ENCODE measurements at places on chromosomes 13 and 19.

GRCh38 chr13:92802776-92803175 lies 423.8 kb upstream of the GPC6 start:
- no peak for DNase-seq

- no peak for DNase-seq
Measured at GRCh38 chr19:953445-954271, 27.8 kb downstream of the ARID3A start.

DNA sequence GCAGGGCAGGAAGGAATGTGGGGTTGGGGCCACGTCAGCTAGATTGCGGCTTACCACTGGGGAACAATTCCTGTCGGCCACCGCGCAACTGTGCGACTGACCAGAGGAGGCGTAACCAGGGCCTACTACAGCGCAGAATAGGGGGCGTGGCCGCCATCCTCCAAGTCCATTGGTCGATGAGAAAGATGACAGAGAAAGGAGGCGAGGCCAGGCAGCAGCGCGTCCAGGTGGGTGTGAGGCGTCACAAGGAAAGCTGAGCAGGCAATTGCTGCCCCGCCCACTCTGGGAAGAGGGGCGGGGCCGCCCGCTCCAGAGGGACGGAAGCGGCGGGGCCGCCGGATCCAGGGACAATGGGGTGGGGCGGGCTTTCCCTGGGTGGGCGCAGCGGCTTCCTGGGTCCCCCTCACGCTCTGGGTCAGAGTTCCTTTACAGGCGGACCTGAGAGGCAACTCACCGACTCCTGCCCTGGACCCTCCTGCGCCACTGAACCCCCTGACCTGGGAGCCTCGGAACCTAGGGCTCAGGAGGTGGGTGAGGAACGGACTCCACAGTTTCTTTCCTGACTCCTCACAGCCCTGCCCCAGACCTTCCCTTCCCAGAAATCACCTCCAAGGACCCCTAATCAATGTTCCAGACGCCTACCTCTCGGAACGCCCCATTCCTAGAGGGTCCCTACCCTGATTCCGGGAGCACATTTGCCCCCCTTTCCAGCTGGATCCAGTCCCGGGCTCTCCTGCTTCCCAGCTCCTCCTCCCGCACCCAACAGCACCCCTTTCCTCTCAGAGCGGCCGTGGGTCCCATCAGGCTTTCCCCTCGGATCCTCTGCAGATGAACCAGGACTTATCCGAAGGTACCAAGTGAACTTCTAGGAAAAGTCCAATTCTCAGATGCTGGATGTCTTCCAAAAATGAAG lies 101.5 kb upstream of the ZNF492 start:
- DNase-seq, result no peak

- DNase-seq, result no peak
Measured at GRCh38 chr19:37983153-37983552, 76.1 kb downstream of the SIPA1L3 start.

GRCh38 chr19:14450168-14450874 lies 17.2 kb downstream of the PKN1 start:
- peak; percentile 74 for DNase-seq

GRCh38 chr19:47512183-47512947 lies 2.5 kb downstream of the NAPA start:
- no peak for DNase-seq

DNA sequence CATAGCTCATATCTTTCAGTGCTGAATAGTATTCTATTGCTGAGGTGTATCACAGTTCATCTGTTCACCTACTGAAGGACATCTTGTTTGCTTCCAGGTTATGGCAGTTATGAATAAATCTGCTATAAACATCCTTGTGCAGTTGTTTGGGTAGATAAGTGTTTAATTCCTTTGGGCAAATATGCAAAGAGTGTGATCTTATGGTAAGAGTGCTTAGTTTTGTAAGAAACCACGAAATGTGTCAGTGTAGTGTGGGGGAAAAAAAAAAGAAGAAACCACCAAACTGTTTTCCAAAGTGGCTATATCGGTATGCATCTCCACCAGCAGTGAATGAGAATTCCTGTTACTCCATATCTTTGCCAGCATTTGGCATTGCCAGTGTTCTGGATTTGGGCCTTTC lies 93.3 kb downstream of the PIBF1 start:
- DNase-seq, result no peak

DNA sequence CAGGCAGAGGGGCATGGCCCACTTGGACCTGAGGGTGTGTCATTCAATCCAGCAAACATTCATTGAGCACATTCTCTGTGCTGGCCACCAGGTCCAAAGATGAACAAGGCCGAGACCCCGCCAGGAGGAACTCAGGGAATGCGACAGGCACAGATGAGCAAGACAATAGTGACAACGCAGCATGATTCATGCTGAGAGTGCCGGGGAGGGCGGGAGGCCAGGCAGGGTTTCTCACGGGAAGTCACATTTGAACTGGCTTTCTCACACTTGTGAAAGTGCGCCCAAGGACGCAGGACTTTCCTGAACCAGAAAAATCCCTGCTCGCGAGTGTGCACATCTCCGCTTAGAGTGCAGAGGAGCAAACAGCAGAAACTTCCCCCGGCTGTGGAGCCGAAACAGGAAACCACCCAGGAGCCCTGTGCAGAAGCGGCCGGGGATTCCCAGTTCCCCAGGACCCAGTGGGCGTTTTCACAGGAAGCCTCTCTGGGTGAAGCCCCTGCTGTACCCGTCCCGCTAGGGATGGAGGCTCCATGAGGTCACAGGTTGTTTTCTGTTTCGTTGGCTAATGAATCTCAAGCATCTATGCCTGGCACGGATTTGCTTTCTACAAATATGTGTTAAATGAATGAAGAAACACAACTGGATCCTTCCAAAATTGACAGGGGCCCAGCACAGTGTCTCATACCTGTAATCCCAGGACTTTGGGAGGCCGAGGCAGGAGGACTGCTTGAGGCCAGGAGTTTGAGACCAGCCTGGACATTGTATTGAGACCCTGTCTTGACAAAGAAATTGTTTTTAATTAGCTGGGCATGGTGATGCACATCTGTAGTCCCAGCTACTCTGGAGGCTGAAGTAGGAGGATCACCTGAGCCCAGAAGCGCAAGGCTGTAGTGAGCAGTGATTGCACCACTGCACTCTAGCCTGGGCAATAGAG lies 68.4 kb upstream of the TM9SF2 start:
- DNase-seq, result peak; percentile 86

- no peak for DNase-seq
Measured at GRCh38 chr19:17671906-17672305, 16.2 kb downstream of the UNC13A start.

GRCh38 chr13:86464193-86464592 lies 665.0 kb upstream of the SLITRK6 start:
- no peak for DNase-seq

- DNase-seq, result no peak
Measured at GRCh38 chr19:54123682-54124081, 8.1 kb downstream of the PRPF31 start.

GRCh38 chr13:76620036-76620435 lies 266.2 kb downstream of the KCTD12 start:
- DNase-seq, result no peak

DNA sequence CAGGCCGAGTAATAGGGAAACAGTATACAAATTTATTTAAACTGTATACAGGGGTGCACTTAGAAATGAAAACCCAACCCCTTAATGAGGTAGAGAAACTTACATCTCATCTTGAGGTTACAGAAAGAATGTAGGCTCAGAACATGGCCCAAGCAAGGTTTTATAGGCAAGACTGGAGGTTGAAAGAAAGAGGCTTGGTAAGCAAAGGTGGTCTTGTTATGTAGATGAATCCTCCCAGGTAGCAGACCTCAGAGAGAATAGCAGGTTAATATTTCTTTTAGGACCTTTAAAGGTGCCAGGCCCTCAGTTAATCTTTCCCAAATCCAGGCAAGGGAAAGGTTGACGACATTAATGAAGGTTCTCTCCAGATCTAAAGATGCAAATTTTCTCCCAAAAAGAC lies 1466.8 kb upstream of the PRR20A start:
- no peak for DNase-seq

- DNase-seq, result no peak
Measured at GRCh38 chr13:44662515-44662914, 86.4 kb upstream of the TSC22D1 start.

GRCh38 chr13:43647471-43647870 lies 139.3 kb downstream of the ENOX1 start:
- no peak for DNase-seq

DNA sequence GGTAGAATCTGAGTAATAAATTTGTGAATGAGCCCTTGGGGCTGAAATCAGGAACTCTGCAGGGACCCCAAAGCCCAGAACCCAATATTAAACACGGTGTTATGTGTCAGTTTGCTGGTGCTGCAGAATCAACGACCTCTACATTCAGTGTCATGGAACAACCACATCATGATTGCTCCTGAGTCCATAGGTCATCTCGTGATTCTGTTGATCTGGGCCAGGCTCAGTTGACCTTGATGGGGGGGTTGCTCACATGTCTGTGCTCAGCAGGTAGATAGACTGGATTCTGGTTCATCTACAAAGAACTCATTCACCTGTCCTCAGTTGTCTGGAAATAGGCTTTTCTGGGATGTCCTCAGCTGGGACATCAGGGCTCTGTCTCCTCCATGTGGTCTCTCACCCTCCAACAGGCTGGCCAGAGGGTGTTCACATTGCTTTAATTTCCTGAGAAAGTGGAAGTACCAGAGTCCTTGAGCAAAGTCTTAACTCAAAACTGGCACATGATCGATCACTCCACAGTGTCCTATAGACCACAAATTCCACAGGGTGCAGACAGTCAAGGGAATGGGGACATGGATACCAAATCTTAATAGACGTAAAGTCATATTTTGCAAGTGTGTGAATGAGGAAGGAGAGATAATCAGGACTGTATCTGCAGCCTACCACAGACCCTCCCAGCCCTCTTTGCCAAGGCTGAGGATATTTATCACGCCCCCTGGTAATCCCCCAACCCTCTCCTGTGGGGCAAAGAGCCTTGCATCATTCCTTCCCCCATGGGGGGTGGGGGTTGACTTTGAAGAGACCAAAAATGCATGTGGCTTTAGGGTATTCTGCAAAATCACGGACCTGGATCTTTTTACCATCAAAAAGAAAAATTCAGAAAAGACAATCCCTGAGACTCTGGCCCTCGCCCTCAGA lies 39.3 kb upstream of the IGFL1 start:
- DNase-seq, result no peak

- no peak for DNase-seq
Measured at GRCh38 chr19:46935066-46935663, 74.4 kb downstream of the ARHGAP35 start.

DNA sequence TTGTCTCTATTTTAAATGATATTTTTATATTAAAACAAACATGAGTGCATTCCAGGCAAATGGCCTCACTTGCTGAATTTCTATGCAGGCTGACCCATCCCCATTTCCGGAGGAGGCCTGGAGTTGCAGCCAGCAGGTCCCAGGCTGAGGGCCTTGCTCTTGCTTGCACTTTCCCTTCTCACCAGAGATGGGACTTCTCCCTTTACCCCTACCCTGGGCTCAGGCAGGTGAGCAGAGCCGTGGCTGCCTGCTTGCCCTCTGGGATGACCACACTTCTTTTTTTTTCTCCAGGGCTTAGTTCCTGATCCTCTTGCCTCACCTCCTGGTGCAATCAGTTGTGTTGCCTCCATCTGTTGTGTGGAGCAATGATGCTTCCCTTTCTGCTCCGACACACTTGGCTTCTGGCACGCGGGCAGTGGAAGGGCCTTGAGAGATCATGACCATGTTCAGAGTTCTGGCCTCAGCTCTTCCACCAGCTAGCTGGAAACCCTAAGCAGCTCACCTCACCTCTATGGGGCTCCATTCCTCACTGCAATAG lies 11.1 kb upstream of the OLFM4 start:
- no peak for DNase-seq

DNA sequence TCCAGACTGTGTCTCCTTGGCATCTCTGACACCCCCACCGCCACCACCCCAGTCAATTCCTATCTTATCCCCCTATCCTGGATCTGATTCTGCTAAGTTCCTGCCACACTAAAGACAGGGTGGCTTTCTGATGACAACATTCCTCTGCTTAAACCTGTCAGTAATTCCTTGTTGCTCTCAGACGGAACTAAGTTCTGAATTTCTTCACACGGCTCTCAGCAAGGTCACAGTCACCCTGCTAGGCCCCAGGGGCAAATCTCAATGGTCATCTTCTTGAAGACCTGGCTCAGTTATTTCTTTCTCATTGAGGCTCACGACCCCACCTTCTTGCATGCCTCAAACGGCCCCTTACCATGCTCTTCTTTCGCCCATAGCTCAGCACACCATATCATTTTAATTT lies 7.6 kb downstream of the ALOX5AP start:
- no peak for DNase-seq

All from activated T-cell treated with anti-CD3 and anti-CD28 coated beads, Interleukin-2, amount 50 U/mL, for 72 hours (primary cell).